T-cell (primary cell): ENCODE measurements at places on chromosomes 2 and 18.

DNA sequence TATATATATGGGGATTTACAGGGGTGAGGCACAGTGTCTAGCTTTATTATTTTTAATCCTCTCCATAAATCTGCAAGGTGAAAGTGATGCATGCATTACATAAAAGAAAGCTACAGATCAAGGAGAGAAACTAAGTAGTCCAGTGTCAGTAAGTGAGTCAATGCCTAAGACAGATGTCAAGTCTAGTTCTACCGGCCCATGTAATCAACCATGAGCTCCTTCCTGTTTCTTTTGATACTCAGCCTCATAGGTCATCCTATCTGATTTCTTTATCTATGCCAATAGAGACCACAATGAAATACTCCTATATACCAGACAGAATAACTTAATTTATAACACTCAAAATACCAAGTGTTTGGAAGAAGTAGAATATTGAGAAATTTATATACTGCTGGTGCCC lies 20.2 kb upstream of the GYPC start:
- DNase-seq = no peak

GRCh38 chr18:43393174-43393573 lies 115.9 kb upstream of the SYT4 start:
- DNase-seq = no peak

DNA sequence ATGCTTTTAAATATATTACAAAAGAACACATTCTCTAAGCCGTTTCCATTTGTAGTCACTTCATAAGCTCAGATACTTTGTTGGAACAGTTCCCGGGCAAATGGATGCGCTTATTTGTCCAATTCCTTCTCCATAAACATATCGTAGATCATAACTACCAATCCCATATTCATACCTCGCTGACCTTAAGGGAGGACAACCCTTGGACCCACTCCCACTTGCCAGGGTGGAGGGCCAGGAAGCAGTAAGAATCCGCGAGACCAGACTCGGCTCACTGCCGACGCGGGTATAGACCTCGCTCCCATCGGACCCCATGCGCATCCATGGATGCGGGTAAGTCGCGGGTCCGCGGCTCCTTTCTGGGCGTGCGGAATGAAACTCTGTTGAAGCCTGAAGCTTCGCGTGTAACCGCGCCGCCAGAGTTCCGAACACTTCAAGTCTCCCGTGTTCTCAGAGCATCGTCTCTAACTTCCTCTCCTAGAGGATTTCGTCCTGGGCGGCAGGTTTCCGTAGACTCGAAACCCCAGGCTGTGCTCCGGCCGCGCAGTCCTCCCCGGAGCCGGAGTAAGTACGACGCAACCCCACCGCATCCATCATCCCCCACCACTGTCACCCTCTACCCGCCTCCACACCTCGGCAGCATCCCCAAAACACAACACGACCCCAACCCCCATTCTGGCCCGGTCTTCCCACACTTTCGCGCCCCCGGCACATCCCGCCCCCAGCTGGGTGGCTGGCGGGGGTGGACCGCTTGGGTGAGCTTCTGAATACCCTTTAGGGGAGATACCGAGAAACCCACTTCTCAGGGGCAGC lies 1.1 kb downstream of the DSC3 start:
- DNase-seq = no peak

DNA sequence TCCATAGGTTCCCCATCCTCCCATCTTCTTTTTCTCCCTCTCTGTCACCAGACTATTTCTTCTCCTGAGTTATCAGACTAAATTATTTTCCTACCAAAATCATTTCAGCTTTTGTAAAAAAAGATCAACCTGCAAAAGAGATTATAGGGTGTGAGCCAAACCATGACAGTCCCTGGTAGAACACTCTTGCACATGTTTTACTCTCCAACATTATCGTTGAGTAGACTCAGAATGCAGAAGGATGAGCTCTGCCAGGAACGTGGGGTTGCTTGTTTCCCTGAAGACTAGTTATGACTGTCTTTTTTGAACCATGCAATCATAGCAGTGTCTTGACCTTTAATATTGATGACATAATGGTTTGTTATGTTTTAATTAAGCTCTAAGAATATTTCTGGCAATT lies 360.1 kb upstream of the VWC2L start:
- no peak for DNase-seq

GRCh38 chr18:25842665-25843064 lies 247.7 kb downstream of the SS18 start:
- DNase-seq = no peak

GRCh38 chr18:35322486-35323458 lies 21.4 kb downstream of the ZNF24 start:
- DNase-seq = no peak
